SW480 (cell line): ENCODE measurements at places on chromosomes 7 and 10.

DNA sequence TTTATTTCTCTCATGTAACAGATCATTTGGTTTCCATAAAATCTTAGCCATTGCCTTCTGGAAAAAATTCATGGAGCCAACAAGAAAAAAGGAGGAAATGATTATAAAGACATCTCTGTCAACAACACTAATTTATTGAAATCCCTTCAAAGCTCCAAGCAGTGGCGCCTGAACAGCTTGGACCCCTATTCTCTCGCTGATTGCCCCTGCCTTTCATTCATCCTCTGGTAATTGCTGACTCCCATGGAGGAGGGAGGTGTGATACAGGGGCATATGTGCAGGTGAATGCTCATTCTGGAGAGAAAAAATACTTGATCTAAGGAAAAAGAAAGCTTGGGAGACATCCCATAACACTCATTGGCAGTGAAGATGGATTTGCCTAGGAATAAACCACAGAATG is 345.5 kb downstream of the FGFR2 start:
- no peak for DNase-seq

DNA sequence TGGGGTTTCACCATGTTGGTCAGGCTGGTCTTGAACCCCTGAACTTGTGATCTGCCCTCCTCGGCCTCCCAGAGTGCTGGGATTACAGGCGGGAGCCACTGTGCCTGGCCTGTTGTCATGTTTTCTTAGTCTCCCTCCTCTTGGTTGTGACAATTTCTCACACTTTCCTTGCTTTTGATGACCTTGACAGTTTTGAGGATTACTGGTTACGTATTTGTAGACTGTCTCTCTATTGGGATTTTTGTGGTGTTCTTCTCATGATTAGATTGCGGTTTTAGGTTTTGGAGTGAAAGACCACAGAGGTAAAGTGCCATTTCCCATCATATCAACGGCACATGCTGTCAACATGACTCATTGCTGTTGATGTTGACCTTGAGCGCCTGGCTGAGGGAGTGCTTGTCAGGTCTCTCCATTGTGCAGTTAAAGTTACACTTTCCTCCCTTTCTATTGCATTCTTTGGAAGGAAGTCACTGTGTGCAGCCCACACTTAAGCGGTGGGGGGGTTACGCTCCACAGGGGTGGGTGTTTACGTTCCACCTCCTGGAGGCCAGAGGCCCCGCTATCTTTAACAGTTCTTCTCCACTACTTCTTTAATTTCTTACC is 10.8 kb downstream of the NEURL1 start:
- DNase-seq = peak; percentile 94

GRCh38 chr10:126104767-126105166 is 208.4 kb downstream of the FANK1 start:
- no peak for DNase-seq

- no peak for DNase-seq
These were observed 1.1 kb upstream of the PWWP2B start for GRCh38 chr10:132395704-132396493.

GRCh38 chr7:137564677-137565076 is 221.1 kb upstream of the PTN start:
- DNase-seq = no peak

DNA sequence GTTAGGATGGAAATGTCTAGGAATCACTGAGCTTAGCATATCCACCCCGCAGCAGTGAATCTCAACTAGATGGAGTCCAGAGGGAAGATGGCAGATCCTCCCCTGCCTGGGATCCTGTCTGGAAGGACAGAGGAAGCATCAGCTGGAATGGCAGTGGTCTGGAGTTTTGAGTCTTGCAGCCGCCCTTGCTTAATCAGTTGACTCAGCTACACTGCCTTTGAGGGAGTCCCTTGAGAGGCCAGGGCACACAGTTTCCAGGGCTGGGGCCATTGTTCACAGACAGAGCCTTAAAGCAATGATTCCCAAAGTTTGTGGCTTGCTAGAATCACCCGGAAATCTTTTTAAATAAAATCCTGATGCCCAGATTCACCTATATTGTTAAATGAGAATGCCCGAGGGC is 128.1 kb downstream of the NT5C2 start:
- DNase-seq = no peak

DNA sequence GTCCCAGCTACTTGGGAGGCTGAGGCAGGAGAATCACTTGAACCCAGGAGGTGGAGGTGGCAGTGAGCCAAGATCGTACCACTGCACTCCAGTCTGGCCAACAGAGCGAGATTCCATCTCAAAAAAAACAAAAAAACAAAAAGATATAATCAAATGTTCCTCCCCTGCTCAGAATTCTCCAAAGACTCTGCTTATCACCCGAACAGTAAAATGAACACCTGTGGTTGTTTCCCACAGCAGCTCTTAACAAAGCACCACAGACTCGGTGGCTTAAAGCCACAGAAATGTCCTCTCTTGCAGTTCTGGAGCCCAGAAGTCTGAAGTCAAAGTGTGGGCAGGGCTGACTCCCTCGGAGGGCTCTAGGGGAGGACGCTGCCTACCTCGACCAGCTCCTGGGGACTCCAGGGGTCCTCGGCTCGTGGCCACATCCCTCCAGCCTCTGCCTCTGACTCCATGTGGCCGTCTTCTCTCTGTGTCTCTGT is 4.1 kb upstream of the INTS1 start:
- no peak for DNase-seq

- no peak for DNase-seq
These were observed 262.6 kb upstream of the LYZL1 start for GRCh38 chr10:29026065-29026797.

DNA sequence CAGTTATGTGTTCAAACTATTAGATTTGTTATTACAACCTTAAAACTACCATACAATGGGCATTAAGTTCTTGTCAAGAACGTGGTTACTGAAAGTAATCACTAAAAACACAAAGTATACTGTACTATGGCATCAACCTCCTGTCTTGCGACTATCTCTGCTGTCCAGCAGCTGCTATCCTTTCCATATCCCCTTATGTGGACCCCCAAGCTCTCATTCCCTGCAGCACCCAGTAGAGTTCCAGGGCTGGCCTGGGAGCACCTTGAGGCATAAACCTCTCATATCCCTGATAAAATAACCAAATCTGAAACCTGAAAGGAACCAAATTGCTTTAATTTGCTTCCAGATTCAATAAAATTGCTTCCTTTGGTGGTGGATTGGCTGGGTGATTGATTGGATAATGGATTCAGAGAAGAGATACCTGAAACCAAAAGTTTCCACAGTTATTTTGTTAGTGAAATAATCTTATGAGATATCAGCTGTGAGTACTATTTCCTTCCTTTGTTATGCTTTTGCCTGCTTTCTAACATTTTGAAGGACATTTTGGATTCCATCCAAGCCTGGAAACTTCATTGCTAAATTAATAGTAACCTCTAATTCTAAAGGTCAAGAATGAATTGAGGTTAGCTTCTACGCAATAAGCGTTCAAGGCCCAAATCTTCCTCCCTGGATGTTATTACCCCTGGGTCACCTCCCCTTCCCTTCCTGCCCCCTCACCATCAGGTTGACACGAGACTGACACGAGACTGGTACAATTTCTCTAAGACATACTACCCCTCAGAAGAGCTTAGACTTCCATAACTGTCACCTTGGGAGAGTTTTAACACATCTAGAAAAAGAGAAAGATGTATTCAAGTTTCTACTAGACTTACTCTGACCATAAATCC is 48.8 kb downstream of the RELN start:
- no peak for DNase-seq

- no peak for DNase-seq
These were observed 141.1 kb upstream of the WNT16 start for GRCh38 chr7:121187676-121188075.

DNA sequence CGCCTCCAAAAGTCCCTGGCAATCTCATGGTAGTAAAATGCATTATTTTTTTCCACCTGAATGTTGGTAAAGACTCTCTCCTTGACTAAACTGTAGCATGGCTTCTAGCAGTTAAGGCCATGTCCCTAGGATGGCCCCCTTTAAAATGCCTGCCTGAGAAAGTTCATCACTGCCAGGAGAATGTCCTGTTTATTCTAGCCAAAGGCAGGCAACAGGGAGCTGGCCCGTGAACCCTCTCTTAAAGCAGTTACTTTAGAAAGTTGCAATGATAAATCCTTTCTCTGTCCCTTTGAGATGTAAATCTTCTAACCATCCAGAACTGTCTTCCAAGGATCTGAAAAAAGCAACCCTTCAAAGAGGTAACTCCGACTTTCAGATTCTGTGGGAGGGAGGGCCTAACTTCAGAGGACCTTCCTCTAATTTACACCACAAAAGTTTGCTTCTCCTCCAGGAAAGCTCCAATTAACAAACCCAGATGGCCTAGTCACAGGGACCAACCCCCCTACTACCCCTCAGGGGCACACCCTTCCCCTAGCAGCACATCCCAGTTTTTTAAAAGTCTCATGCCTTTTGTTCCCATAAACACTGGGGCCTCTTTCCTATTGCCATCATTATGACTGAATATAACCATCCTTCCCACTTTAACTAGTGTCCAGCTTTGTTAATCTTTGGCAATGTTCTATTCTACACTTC is 5.5 kb downstream of the DNTT start:
- no peak for DNase-seq
